Pancreas (tissue), 10 donors: ENCODE measurements at places on chromosomes 3 and 15. TPM values are rescaled to one million over a fixed set of nuclear protein-coding genes. Genes with fewer than 3 reads are reported as not detected.

GATA2 gene
- total RNA-seq: 11.1 TPM

RABL3 gene
- 8.0 TPM for total RNA-seq

NPAP1 gene
- 0.35 TPM for total RNA-seq

KLHL40 gene
- total RNA-seq: not detected

BCL2A1 gene
- total RNA-seq: 5.2 TPM

PLA1A gene
- total RNA-seq: 1.0 TPM

SLC51A gene
- total RNA-seq: not detected

FILIP1L gene
- 37.7 TPM for total RNA-seq

MUSTN1 gene
- total RNA-seq: not detected

SLC2A2 gene
- 2.4 TPM for total RNA-seq

MNS1 gene
- 2.4 TPM for total RNA-seq

HIGD2B gene
- total RNA-seq: not detected

C3orf22 gene
- total RNA-seq: not detected

GRCh38 chr3:142963516-142964448 is at the start of gene PAQR9:
Gene PAQR9, minus strand, starts transcription at chr3:142963674. Its CDS starts 338 bp downstream, at chr3:142963336.
- peaks cover 23% of the 10 kb centered on the region for H3K27me3 ChIP-seq
- H3K27ac ChIP-seq: no peak within 1 kb of the TSS
- H3K4me3 ChIP-seq: peak within 1 kb of the TSS; percentile 46
- no peaks in the 10 kb centered on the region for H3K4me1 ChIP-seq

- no peaks in the 10 kb centered on the region for H3K36me3 ChIP-seq
- no peaks in the 10 kb centered on the region for H3K27me3 ChIP-seq
- no peak for DNase-seq
- peaks cover 6% of the 10 kb centered on the region for H3K4me1 ChIP-seq
These were observed 58.5 kb upstream of the PRR23E start for GRCh38 chr3:127134466-127134865.

DNA sequence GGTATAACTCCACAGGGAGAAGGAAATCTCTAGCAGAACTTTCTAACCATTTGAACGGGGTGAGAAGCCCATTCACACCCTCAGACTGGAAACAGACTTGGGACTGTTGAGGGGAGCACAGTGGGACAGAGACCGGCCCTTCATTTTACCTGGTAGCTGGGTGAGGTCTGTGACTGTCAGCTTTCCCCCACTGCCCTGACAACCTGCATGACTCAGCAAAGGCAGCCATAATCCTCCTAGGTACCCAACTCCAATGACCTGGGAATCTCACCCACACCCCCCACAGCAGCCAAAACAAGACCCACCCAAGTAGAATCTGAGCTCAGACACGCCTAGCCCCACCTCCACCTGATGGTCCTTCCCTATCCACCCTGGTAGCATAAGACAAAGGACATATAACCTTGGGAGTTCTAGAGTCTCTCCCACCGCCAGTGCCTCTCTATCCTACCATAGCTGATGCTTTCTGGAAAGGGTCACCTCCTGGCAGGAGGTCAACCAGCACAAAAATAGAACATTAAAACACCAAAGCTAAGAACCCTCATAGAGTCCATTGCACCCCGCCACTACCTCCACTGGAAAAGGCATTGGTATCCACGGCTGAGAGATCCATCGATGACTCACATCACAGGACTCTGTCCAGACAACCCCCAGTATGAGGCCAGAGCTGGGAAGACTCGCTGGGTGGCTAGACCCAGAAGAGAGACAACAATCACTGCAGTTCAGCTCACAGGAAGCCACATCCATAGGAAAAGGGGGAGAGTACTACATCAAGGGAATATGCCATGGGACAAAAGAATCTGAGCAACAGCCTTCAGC is 28.0 kb downstream of the SENP7 start:
- H3K27me3 ChIP-seq: no peaks in the 10 kb centered on the region
- H3K27ac ChIP-seq: no peak overlapping the region
- no peak overlapping the region for H3K4me3 ChIP-seq
- no peaks in the 10 kb centered on the region for H3K36me3 ChIP-seq
- DNase-seq: no peak
- H3K4me1 ChIP-seq: no peaks in the 10 kb centered on the region

DNA sequence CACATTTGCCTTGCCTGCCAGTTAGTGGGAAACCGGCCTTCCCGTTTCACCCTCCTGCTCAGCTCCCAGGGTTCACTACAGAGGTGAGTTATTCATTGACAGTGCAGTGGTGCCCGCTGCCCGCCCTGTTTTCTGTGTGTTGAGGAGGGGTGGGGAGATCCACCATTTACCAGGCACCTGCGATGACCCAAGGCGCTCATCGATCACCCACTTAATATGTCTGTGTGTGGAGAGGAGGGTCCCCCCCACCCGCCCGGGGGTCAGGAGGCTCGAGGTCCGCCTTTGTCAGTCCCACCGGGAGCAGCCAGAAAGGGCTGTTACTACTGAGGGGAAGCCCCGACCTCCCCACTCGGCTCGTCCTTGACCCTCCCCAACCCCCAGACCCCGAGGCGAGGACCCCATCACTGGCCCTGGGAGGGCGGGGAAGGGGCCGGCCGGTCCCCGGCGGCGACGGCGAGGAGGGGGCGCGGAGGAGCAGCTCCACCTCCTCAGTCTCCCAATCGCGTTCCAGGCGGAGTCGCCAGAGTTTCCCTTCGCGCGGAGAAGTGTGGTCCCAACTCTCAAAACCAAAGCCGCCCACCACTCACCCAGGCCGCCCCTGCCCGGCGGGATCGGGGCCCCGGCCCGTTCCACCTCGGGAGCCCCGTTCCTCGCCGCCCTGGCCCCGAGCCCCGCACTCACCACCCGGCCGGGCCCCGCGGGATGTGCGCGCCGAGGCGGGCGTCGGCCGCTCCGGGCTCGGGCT is 1.1 kb downstream of the PLXNB1 start:
- H3K27ac ChIP-seq: peak overlapping the region; percentile 95
- DNase-seq: peak; percentile 76
- peaks cover 5% of the 10 kb centered on the region for H3K36me3 ChIP-seq
- peak overlapping the region; percentile 87 for H3K4me3 ChIP-seq

- H3K27ac ChIP-seq: no peak overlapping the region
- H3K4me1 ChIP-seq: peaks cover 24% of the 10 kb centered on the region
- no peaks in the 10 kb centered on the region for H3K27me3 ChIP-seq
- DNase-seq: no peak
- H3K36me3 ChIP-seq: no peaks in the 10 kb centered on the region
These were observed 151.3 kb downstream of the LPP start for GRCh38 chr3:188305220-188305619.

DNA sequence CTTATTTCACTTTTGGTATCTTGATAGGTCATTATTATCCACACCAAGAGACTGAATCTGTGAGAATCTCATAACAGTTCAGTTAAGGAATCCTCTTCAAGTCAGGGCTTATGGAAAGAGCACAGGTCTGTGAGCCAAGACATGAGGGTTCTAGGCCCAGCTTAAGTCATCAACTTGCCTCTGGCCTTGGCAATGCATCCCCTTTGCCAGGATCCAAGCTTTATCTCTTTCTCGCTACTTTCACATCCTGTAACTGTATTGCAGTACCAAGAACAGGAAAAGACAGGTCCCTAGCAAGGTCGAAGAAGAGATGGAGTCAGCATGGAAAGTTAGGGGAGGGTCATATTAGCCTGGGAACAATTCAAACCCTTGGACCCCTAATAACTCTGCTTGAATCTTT is 13.5 kb upstream of the APOD start:
- no peaks in the 10 kb centered on the region for H3K27me3 ChIP-seq
- no peak for DNase-seq
- no peak overlapping the region for H3K4me3 ChIP-seq
- H3K27ac ChIP-seq: no peak overlapping the region
- no peaks in the 10 kb centered on the region for H3K4me1 ChIP-seq

- H3K27ac ChIP-seq: no peak overlapping the region
- H3K4me1 ChIP-seq: no peaks in the 10 kb centered on the region
- DNase-seq: no peak
- no peak overlapping the region for H3K4me3 ChIP-seq
These were observed 144.7 kb upstream of the ANKRD28 start for GRCh38 chr3:15942462-15942861.

- no peaks in the 10 kb centered on the region for H3K27me3 ChIP-seq
- H3K36me3 ChIP-seq: no peaks in the 10 kb centered on the region
- no peaks in the 10 kb centered on the region for H3K4me1 ChIP-seq
- H3K27ac ChIP-seq: no peak overlapping the region
- H3K4me3 ChIP-seq: no peak overlapping the region
These were observed 34.2 kb downstream of the LIMD1 start for GRCh38 chr3:45628746-45629145.

- no peaks in the 10 kb centered on the region for H3K36me3 ChIP-seq
- H3K4me3 ChIP-seq: no peak overlapping the region
- H3K27me3 ChIP-seq: no peaks in the 10 kb centered on the region
- H3K4me1 ChIP-seq: no peaks in the 10 kb centered on the region
- peak; percentile 34 for DNase-seq
- no peak overlapping the region for H3K27ac ChIP-seq
These were observed 97.0 kb upstream of the NMNAT3 start for GRCh38 chr3:139774560-139775302.

DNA sequence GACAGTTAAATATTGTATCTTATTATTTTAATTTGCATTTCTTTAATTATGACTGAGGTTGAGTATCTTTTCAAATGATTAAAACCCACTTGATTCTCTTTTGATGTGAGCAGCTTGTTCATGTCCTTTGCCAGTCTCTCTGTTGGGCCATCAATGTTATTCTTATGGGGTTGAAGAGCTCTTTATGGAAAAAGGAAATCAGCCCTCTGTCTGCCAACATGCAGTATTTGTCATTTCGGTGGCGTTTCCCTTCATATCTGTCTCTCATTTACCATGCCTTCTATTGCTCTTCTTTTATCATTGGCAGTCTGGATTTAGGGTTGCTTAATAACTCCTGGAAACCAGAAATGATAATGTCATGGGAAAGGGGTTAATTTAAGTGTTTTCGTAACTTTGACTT is 340.7 kb upstream of the DNAJC19 start:
- no peak overlapping the region for H3K27ac ChIP-seq
- no peak for DNase-seq
- no peaks in the 10 kb centered on the region for H3K27me3 ChIP-seq
- no peaks in the 10 kb centered on the region for H3K36me3 ChIP-seq
- H3K4me3 ChIP-seq: no peak overlapping the region
- H3K4me1 ChIP-seq: no peaks in the 10 kb centered on the region

GRCh38 chr15:56587686-56588085 is 122.7 kb upstream of the MNS1 start:
- H3K36me3 ChIP-seq: no peaks in the 10 kb centered on the region
- no peaks in the 10 kb centered on the region for H3K4me1 ChIP-seq
- H3K27me3 ChIP-seq: no peaks in the 10 kb centered on the region
- H3K27ac ChIP-seq: no peak overlapping the region

GRCh38 chr3:73746623-73747022 is 121.9 kb upstream of the PDZRN3 start:
- DNase-seq: no peak
- no peaks in the 10 kb centered on the region for H3K27me3 ChIP-seq
- H3K4me3 ChIP-seq: no peak overlapping the region
- no peaks in the 10 kb centered on the region for H3K36me3 ChIP-seq
- H3K27ac ChIP-seq: no peak overlapping the region

DNA sequence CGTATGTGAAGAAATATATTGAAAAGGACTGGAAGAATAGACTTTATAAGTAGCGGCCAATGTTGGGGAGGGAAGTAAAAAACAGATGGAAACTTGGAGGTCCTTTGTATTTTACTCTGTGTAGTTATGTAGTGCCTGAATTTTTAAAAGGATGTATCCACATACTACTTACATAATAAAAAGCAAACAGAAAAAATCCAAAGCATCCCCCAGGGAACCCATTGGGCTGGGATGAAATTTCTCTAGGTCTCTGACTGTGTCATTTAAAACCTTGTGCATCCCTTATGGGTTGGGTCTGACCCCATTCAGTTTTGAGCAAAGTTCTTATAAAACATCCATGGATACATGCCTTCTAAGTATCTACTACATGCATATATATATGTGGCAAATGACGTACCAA is 141.1 kb downstream of the NR1D2 start:
- H3K36me3 ChIP-seq: no peaks in the 10 kb centered on the region
- no peak for DNase-seq
- no peak overlapping the region for H3K27ac ChIP-seq
- H3K27me3 ChIP-seq: no peaks in the 10 kb centered on the region
- H3K4me1 ChIP-seq: no peaks in the 10 kb centered on the region

DNA sequence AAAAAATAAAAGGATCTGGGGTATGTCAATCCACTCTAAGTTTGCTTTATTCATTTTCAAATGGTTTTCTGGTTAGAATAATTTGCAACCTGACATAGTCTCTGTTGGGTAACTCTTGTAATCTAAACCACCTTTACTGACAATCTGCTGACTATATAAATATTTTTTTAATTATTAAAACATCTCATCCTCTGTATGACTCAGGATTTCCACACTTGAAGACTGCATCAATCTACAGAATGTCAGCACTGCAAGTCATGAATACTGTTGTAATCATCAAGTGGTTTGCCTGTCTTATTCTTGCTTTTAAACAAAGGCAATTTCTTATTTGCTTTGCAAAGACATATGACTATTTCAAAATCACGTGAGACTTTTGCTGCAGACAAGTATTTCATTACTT is 42.1 kb downstream of the VGLL3 start:
- H3K4me1 ChIP-seq: no peaks in the 10 kb centered on the region
- H3K27me3 ChIP-seq: no peaks in the 10 kb centered on the region
- no peak for DNase-seq
- no peaks in the 10 kb centered on the region for H3K36me3 ChIP-seq
- no peak overlapping the region for H3K4me3 ChIP-seq

- H3K27me3 ChIP-seq: no peaks in the 10 kb centered on the region
- DNase-seq: no peak
- H3K4me3 ChIP-seq: no peak overlapping the region
- no peak overlapping the region for H3K27ac ChIP-seq
- H3K36me3 ChIP-seq: peaks cover 14% of the 10 kb centered on the region
- peaks cover 7% of the 10 kb centered on the region for H3K4me1 ChIP-seq
These were observed 103.3 kb downstream of the PCCB start for GRCh38 chr3:136353461-136353860.

DNA sequence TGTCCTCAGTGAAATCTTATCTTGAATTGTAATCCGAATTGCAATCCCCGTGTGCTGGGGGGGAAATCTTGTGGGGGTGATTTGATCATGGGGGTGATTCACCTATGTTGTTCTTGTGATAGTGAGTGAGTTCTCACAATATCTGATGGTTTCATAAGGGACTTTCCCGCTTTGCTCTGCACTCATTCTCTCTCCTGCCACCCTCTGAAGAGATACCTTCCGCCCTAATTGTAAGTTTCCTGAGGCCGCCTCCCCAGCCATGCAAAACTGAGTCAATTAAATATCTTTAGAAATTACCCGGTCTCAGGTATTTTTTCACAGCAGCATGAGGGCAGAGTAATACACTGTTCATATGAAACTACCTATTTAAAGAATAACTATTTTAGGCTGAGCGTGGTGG is 304.1 kb upstream of the EPHA6 start:
- H3K4me3 ChIP-seq: no peak overlapping the region
- no peaks in the 10 kb centered on the region for H3K27me3 ChIP-seq
- no peak overlapping the region for H3K27ac ChIP-seq
- H3K4me1 ChIP-seq: no peaks in the 10 kb centered on the region
- DNase-seq: no peak

DNA sequence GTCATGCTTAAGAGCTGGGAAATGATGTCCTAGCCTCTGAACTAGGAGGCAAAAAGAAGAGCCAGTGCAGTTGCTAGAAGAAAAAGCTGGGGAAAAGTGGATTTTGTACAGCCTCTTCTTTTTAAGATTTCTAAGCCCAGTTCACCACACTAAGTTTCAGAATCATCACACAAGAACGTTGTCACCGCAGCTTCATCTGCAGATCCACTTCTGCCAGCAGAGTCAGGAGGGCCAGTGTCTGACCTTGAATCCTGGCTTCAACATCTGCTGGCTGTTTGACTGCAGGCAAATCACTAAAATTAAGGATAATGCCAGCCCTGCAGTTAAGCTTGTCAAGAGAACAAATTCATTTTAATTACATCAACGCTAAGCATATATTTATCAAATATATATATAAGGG is 36.2 kb downstream of the HDC start:
- DNase-seq: no peak
- H3K27me3 ChIP-seq: no peaks in the 10 kb centered on the region
- no peaks in the 10 kb centered on the region for H3K4me1 ChIP-seq
- no peak overlapping the region for H3K27ac ChIP-seq
- no peaks in the 10 kb centered on the region for H3K36me3 ChIP-seq
